ENCODE measurements at places on chromosomes 5 and 9.

- no peak for DNase-seq
Measured at GRCh38 chr5:157915638-157916037, 56.7 kb upstream of the CLINT1 start.

GRCh38 chr9:131557855-131558548, 12.7 kb downstream of the PRRT1B start:
- no peak for DNase-seq

DNA sequence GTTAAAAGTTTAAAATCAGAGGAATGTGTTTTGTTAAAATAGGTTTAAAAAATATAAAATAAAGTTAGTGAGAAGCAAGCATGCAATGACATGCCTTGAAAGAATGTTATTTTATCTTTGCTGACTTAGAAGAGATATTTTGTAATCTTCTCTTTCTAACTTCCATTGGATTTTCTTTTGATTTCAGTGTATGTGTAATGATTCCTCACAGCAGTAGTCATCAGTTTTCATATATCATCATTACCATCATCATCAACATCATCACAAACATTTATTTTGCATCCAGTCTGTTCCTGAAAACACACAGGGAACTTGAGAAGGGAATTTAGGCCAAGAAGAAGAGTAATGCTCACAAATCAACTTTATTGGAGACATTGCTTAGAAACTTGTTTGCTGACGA, 699.6 kb downstream of the TAF11L14 start:
- DNase-seq = no peak

GRCh38 chr9:134057751-134058701, 9.8 kb downstream of the BRD3 start:
- no peak for DNase-seq

DNA sequence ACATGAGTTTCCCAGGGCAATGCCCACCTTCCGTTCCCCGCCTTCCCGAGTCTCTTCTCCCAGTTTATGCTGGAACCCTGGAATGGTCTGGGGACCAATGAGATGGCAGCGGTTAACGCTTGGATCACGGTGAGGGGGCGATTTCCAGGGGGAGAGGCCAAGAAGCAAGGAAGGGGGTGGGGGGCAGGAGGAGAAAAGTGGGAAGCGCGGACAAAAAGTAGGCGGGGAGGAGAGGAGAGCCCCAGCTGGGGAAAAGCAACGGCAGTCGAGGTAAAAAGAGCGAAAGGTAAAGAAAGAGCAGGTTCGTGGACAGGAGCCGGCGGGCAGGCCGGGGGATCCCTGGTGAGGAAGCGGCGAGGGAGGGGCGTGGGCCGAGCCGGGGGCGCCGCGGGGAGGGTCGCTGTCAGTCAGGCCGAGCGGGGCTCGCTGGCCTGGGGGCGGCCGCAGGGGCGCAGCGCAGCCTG, 508 bp upstream of the SNCAIP start:
- no peak for DNase-seq

DNA sequence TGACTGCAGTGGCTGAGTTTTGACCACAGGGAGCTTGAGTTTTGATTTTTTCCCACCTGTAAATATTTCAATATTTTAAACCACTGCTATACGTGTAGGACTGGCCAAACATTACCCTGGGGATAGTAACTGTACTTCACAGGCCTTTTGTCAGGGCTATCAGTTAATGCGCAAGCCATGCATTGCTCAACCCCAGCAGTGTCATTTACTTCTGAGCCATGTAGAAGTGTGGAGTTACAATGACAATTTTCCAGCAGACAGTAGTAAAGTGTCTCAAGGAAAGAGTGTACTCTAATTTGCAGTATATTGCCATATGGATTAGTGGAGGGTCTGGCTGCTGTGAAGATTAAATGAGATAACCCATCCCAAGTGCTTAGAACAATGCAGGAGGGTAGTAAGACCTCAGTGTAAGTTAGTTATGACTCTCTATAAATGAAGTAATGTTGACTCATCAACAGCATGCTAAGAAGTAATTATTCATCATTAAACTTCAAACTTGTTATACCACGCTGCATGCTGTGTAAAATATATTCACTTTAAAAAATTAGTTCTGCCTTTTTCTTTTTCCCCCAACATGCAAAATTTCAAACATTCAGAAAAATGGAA, 489.2 kb downstream of the KDM4C start:
- no peak for DNase-seq

GRCh38 chr5:56983593-56984361, 31.9 kb upstream of the MIER3 start:
- DNase-seq = no peak

All from stimulated activated CD8-positive, alpha-beta memory T cell treated with anti-CD3 and anti-CD28 coated beads, Interleukin-4, amount 100 ng/mL, for 1 hour (primary cell).